Stimulated activated CD4-positive, alpha-beta T cell treated with anti-CD3 and anti-CD28 coated beads, Interleukin-2, amount 100 ng/mL, for 24 hours (primary cell): ENCODE measurements at places on chromosomes 2 and 18.
A peak's percentile ranks its signal among the peaks of the same experiment; 100 is the strongest.

GRCh38 chr18:35073186-35074105 is 32.2 kb downstream of the MAPRE2 start:
- DNase-seq = no peak

GRCh38 chr2:102297891-102298290 is 13.5 kb upstream of the IL1RL1 start:
- DNase-seq = no peak

DNA sequence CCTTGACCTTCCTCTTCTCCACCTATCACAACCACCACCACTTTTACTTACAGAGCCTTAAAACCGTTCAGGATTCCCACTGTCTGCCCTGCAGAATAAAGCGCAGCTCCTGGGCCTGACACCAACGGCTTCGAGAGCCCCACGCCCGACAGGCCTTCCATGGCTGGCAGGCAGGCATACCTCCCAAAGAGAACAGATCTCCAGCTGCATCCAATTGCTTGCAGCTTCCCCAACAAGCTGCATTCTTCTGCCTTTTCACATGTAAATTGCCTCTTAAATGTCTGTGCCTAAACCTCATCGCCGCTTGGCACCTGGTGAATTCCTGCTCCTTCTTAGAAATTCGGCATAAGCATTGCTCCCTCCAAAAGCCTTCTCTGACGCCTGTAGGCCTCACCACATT is 31.5 kb upstream of the FAM124B start:
- DNase-seq = no peak

- DNase-seq = no peak
Observed at GRCh38 chr18:73004260-73004659, 136.5 kb upstream of the NETO1 start.

DNA sequence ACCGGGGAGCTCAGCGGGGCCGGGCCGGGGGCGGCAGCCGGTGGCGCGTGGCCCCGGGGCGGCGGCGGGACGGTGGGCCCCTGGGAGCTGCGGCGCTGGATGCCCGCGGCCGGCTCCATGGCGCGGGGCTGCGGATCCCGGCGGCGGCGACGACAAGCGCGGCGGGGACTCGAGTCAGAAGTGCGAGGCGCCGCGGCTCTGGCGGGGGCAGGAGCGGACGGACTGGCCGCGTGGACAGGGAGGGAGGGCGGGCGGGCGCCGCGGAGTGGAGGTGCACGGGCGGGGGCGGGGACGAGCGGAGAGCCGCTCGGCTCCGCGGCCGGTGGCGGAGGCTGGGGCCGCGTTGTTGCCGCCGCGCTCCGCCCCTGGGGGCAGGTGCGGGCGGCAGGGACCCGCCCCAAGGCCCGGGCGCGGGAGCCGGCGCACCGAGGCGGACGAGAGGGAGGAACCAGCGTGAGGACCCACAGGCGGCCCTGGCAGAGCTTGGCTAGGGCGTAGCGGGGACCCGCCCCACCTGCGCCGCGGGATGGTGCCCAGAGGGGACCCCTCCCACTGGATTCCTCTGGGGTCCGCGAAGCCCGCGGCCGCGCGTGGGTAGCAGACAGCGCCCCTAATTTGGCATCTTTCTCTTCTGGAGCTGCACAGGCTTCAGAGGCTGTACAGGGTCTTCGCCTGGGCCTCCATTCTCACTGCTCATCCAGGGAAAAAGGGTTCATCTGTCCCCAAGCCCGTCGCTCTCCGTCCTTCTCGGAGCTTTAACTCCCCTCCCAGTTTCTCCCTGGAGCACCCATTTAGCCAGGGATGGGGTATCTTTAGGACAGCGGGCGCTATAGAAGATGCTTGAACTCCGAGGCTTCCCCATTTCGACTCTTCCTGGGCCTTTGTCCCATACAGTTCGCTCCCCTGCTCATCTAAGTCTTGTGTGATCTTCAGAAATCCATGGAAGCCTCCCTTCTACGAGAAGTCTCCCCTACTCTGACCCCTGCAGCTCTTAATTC is at the start of gene TMEM163:
TMEM163 (minus strand) TSS at position 184 of the 998 bp plus-strand sequence.
- no peak for DNase-seq

GRCh38 chr2:172128484-172128883 is 25.8 kb upstream of the DLX2 start:
- no peak for DNase-seq

GRCh38 chr18:6004683-6005082 is 109.4 kb upstream of the TMEM200C start:
- no peak for DNase-seq

- DNase-seq = no peak
Observed at GRCh38 chr2:144498277-144498676, 21.6 kb downstream of the ZEB2 start.

- no peak for DNase-seq
Observed at GRCh38 chr18:64055019-64055418, 85.1 kb downstream of the SERPINB8 start.

GRCh38 chr2:144183727-144184126 is 336.2 kb downstream of the ZEB2 start:
- peak; percentile 73 for DNase-seq

DNA sequence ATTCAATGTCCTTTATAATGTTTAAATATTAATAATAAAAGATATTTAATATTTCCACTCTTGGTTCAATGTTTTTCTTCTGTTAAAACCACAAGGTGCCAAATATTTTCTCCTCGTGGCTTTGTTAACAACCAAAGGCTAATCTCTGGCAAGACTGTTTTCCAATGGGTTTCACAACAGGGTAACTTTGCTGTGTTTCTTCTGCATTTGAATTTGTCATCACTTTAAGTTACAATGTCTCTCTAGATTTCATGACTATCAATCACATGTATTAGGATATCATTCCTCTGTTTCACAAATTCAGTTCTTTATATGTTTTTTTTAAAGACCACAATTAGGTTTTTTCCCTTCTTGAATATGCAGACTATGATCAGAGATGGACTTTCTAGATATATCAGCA is 469.8 kb upstream of the ACVR2A start:
- DNase-seq = no peak
